HT1080 (cell line): ENCODE measurements at places on chromosomes 7 and 10. TPM values are rescaled to one million over a fixed set of nuclear protein-coding genes. Genes with fewer than 3 reads are reported as not detected.

The AGAP4 gene
- total RNA-seq, result 3.8 and 9.1 TPM in 2 replicates

The TRIM50 gene
- not detected in 2 replicates for total RNA-seq

The DNAH11 gene
- total RNA-seq, result 6.1 and 7.5 TPM in 2 replicates

The GGCT gene
- 76.5 and 85.7 TPM in 2 replicates for total RNA-seq

The ZNF438 gene
- total RNA-seq, result 1.7 and 3.1 TPM in 2 replicates

The GPR141 gene
- not detected in 2 replicates for total RNA-seq

DNA sequence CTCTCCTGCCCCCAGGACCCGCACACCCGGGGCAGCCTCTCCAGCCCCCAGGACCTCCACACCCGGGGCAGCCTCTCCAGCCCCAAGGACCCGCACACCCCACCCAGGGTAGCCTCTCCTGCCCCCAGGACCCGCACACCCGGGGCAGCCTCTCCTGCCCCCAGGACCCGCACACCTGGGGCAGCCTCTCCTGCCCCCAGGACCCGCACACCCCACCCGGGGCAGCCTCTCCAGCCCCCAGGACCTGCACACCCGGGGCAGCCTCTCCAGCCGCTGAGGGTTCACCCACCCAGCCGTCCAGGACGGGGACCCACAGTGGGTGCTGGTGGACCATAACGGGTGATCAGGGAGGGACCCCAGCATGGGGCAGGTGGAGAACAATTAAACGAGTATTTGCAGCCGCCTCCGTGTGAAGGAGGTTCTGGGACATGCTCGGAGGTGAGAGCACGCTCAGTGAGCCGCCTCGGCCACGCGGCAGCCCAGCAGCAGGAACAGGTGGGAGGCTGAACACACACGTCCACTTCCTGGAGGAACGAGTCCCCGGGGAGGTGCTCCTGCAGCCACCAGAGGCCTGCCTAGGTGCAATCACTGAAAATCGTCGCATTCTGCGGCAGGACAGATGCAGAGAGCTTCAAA is 107.9 kb downstream of the PDGFA start:
- DNase-seq, result no peak

DNA sequence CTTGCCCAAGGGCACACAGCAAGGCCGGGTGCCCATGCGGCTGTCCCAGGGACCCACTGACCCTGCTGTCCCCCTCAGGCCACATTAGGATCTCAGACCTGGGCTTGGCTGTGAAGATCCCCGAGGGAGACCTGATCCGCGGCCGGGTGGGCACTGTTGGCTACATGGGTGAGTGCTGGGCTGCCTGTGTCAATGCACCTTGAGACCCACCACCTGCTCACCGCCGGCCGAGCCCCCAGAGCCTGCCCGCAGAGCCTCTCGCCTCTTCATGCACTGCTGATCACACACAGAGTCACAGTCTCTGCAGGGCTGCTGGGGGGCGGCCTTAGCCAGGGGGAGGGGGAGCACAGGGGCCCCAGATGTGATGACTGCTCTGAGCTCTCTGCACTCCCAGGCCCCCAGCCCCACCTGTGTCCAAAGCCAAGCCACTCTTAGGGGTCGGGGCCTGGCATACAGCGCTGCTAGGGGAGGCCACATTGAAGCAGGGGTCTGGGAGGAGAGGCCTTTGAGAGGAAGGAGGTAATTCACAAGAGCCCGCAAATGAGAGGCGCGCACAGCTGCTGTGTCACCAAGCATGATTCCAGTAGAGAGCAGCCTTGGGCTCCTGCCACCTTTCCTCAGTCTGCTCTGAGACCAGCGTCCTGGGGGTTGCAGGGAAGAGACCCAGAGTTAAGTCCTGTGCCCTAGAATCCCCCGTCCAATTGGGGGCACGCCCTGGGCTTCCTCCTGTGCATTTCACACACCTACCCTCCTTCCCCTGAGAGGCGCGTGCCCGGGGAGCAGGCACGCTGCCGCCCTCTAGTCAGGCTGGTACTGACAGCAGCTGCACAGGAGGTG is 100.4 kb downstream of the RGS10 start:
- no peak for DNase-seq

GRCh38 chr10:24842856-24843255 is 109.5 kb downstream of the PRTFDC1 start:
- no peak for DNase-seq

GRCh38 chr7:151694828-151695580 is 175.3 kb upstream of the RHEB start:
- DNase-seq, result no peak

- peak; percentile 79 for DNase-seq
These were observed 47.7 kb downstream of the RBM17 start for GRCh38 chr10:6136215-6137201.

- peak; percentile 33 for DNase-seq
These were observed 210.6 kb downstream of the TPST1 start for GRCh38 chr7:66415659-66416265.

DNA sequence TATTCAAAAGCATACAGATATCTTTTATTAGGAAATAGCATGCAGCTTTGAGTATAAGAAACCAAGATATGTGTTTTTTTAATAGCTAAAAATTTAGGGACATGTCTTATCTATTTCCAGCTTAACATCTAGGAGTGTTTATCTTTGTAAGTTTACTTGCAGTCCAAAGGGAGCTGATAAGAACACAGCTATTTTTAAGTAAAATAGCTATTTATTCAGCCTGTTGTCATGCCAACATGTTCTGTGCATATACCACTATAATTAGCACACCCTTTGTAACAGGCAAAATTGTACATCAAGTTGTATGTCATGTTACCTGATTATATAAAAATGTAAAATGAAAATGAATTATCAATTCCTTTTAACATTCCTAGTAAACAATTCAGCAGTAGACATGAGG is 29.6 kb downstream of the FAM133B start:
- DNase-seq, result no peak

- no peak for DNase-seq
These were observed 24.8 kb downstream of the GNA12 start for GRCh38 chr7:2819161-2819953.

- peak; percentile 67 for DNase-seq
These were observed at the start of gene NSUN5 for GRCh38 chr7:73308665-73309214. Gene NSUN5 (minus strand): TSS chr7:73308826. CDS start chr7:73308790, 36 bp downstream.

- DNase-seq, result no peak
These were observed 1082.6 kb upstream of the LRRTM3 start for GRCh38 chr10:65843203-65843602.

DNA sequence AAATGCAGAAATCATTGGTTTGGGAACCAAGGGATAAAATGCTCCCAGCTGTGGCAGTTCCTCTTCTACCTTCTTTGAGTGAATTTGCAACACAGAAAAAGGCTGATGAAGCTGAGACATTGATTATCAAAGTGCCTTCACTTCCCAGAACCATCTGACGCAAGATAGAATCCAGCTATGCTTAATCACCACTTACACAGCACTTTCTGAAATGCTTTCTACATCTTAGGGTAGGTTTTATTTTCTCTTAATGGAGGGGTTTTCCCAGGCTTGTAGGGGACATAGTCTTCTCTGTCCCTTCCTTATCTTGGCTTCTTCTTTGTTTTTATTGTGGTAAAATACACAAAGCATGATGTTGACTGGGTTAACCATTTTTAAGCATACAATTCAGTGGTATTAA is 332.6 kb upstream of the ZNF32 start:
- no peak for DNase-seq

DNA sequence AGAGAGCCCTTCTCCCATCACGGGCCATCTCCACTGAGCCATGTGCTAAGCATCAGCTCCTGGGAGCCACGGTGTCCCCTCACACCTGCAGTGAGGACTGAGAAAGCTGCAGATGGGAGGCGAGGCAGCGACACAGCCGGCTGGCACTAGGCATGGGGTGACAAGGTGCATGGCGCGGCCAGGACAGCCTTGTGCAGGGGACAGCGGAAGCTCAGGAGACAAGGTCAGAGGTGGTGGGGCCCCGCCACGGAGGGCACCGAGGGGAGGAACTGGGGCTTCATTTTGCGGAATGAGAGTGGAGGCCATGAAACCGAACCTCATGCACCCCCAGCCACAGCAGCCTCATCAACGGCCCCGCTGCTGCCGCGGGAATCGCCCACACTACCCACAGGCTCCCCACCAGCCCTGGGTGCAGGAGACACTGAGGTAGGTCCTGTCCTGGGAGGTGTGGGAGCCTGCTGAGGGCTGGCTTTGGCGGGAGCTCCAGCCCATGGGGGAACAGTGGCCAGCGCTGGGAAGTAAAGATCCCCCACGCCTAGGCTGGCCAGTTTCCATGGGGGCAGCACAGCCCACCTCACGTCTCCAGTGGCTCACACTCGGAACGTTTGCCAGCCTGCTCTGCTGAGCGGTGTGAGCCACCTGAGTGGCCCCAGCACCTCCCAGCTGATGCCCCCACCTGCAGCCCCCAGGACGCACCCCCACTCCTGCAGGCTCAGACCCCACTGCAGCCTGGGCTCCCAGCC is 71.2 kb upstream of the INSIG1 start:
- no peak for DNase-seq

GRCh38 chr10:31158011-31158658 is 126.5 kb upstream of the ZNF438 start:
- DNase-seq, result no peak

DNA sequence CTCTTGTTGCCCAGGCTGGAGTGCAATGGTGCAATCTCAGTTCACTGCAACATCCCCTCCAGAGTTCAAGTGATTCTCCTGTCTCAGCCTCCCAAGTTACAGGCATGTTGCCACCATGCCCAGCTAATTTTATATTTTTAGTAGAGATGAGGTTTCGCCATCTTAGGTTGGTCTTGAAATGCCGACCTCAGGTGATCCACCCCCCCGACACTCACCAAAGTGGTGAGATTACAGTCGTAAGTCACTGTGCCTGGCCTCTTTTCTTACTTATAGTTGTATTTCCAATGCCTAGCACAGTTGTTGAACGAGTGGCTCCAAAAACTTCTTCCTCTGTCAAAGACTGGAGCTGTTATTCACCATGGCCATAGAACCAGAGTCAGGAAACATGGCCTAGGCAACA is 6.7 kb downstream of the RNF216 start:
- DNase-seq, result no peak

- peak; percentile 89 for DNase-seq
These were observed 97.3 kb upstream of the COL1A2 start for GRCh38 chr7:94297397-94297838.

- no peak for DNase-seq
These were observed 86.0 kb upstream of the ARID5B start for GRCh38 chr10:61815496-61815895.

DNA sequence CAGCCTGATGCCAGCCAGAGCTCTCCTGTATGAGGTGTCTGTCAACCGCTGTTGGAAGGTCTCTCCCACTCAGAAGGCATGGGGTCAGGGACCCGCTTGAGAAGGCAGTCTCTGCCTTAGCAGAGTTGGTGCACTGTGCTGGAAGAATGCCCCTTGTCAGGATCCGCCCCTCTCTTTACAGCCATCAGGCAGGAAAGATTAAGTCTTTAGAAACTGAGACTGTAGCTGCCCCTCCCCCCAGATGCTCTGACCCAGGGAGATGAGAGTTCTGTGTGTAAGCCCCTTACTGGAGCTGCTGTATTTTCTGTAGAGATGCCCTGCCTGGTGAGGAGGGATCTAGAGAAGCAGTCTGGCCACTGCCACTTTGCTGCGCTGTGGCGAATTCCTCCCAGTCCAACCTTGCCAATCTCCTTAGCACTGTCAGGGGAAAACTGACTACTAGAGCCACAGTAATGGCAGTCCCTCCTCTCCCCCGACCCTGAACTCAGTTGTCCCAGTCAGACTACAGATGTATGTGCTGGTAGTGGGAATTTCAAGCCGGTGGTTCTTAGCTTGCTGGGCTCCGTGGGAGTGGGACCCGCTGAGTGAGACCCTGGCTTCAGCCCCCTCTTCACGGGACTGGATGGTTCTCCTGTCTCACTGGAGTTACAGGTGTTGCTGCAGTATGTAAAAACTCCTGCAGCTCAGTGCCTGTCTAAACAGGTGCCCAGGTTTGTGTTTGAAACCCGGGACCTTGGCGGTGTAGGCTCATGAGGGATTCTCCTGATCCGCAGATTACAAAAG is 285.5 kb upstream of the ZWINT start:
- no peak for DNase-seq

DNA sequence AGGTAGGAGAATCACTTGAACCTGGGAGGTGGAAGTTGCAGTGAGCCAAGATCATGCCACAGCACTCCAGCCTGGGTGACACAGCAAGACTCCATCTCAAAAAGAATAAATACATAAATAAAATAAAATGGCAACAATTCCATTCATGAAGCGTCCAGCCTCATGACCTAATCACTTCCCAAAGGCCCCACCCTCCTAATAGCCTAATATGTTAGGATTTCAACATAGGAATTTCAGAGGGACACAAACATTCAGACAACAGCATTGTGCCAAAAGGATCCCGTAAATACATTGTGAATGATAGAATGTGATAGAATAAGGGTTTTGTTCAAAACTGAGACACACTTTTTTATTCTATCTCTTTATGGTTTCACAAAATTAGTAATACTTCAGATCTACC is 90.3 kb downstream of the FAM107B start:
- DNase-seq, result no peak

- DNase-seq, result peak; percentile 48
These were observed 85.5 kb upstream of the PRKG1 start for GRCh38 chr10:50988792-50989191.

DNA sequence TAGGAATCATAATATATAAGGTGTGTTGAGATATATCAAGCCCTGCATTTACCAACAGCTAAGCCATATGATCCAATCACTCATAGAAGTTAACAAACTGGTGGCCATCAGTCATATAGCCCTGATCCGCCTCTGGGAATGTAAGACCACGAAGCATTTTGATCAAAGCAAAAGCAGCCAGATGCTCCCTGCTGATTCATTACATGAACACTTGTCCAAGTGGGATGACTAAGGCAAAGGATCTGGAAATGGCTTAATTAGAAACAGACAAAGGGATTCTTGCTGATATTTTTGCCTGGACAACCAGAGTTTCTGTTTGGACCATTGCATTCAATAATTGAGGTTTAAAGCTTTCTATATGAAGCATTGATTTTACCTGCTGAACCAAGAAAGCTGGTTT is 535.5 kb downstream of the GPAM start:
- DNase-seq, result no peak

GRCh38 chr7:80499350-80499953 is 12.4 kb downstream of the GNAT3 start:
- DNase-seq, result peak; percentile 87

GRCh38 chr10:48470115-48470892 is 134.6 kb downstream of the ARHGAP22 start:
- no peak for DNase-seq

- DNase-seq, result no peak
These were observed 91.4 kb downstream of the ZNF438 start for GRCh38 chr10:30940256-30940655.

GRCh38 chr7:4072161-4072925 is 609.8 kb upstream of the FOXK1 start:
- no peak for DNase-seq

DNA sequence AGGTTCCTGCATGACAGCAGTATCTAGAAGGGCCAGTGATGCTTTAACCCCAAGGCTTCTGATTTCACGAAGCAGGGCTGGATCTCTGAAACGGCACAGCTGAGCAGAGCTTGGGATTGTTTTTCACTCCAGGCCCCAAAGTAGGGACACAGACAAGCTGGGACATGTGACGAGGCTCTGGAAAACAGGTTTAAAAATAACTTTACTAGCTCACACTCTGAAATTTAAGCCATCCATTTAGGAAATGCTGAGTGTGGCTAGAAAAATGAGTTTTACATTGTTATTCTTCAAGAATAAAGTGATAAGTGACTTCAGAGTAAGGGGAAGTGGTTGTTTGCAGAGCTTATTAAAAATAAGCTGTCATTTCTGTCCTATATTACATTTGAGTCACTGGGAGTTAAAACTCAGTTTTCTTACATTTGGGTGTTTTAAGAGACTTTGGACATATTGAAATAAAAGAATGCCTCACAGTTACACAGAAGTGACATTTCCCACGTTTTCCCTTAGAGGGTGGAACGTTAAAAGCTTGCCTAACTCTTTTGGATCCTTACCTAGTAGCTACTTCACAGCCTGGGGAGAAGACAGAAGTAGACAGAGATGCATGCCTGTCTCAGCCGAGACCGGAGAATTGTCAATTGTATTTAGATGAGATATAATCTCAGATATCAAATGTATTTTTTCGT is 107.8 kb downstream of the GALNT17 start:
- DNase-seq, result no peak
